ENCODE measurements at places on chromosomes 6 and 20. TPM values are rescaled to one million over a fixed set of nuclear protein-coding genes. Genes with fewer than 3 reads are reported as not detected.

DNA sequence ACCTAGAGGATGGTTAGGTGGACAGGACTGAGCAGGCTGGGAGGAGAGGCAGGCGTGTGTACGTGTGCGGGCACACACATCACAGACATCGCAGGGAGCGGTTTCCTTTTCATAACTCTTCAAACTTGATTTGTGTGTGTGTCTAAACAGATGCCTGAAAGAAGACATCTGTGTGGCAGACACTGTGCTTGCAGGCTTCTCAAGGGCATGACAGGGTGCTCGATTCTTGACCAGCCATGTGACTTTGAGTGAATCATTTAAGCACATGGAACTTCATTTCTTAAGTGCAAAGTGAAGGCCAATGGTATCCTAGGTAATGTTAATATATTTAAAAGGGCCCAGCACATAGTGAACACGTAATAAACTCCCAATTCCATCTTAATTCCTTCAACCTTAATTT lies 186.5 kb downstream of the SCP2D1 start:
- DNase-seq, result no peak

DNA sequence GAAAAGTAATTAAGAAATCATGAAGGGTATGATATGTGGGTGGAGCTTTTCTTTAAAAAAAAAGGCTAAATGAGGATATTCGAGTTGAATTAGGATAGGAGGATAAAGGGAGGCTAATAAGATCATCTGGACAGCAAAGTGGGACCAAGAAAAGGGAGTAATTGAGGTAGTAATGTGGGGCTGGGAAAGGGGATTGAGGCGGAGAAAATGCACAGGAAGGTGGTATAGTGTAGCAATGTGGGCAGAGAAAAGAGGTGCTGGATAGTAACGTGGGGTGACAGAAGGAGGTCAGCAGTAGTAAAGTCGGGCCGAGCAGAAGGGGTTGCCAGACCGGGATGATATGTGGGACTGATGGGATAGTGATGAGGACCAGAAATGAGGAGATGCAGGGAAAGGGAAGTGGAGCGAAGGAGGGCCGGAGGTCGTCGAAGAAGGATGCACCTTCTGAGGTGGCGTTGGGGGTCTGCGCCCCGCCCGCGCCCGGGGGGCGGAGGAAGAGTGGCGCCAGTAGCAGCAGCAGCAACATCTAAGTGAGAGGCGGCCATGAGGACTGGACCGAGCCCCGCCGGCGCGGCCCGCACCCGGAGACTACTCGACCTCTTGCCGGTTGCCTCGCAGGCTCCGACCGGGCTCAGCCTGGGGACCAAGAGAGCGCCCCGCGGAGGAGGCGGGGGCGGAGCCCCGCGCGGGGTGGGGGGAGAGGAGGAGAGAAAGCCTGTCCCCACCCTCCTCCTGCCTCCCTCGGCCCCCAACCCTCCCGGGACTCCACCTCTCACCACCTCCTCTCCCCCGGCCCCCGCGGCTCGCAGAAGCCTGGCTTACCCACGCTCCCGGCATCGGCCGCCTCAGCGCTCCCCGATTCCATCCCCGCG lies 887 bp downstream of the GABBR1 start:
- peak; percentile 13 for DNase-seq

GRCh38 chr6:41373919-41374617 lies 38.7 kb downstream of the NCR2 start:
- DNase-seq, result no peak

GRCh38 chr6:137829641-137830083 lies 37.4 kb upstream of the TNFAIP3 start:
- DNase-seq, result no peak

DNA sequence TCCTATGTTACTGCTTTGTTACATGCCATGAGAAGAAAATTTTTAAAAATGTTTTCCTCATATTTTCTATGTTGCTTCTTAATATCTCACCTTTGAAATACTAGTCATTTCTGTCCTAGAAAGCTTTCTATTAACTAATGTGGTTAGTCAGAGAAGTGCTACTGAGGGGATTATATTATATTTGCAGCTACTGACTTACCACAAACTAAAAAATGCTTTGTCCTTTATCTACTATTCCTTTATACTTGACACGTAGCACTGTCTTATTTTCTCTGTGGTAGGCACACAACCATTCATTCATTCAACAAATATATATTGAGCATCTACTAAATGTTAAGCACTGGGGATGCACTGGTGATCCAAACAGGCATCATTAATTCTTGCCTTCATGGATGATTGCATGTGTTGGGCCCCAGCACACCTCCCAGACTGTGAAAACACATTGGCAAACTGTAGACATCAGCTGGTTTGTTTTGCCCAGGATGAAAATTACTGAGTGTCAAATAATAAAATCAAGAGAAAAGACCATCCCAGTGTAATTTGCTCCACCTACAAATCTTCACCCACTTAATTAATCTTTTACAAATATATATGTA lies 10.7 kb upstream of the MLIP start:
- DNase-seq, result no peak

GRCh38 chr6:141349710-141350109 lies 783.0 kb upstream of the GJE1 start:
- no peak for DNase-seq

GRCh38 chr6:144899161-144899560 lies 614.0 kb downstream of the UTRN start:
- DNase-seq, result no peak

GRCh38 chr6:14384175-14384949 lies 266.8 kb downstream of the CD83 start:
- no peak for DNase-seq

DNA sequence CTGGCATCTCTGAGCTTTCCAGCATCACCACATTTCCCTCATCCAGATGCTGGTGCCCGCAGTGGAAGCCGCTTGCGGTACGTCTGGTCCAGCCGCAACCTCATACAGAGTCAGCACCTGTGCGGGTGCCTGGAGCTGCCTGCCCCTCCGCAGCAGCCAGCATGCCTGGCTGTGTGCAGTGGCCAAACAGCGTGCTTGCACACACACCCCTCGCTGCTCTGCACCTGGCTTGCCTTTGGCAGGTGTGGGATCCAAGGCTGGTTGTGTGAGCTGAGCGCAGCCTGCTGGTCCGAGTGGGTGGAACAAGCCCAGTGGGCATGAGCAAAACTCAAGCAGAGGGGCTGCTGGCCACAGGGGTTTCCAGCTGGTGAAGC lies 3.1 kb upstream of the HINT3 start:
- no peak for DNase-seq

GRCh38 chr6:143611580-143611979 lies 66.2 kb upstream of the PHACTR2 start:
- no peak for DNase-seq

DNA sequence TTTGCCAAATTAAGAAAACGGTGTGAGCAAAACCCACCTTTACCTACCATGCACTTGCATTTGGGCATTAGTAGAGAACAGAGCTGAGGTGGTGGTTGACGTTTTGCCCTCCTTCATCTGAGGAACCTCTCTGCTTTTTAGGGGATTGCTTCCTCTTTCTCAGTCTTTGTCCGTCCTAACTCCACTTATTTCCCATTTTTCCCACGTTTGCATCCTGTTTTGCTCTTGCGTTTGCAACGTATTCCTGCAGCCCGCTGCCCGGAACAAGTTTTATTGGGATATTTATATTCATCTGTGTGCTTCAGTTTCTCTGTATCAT lies 374 bp upstream of the SERINC1 start:
- DNase-seq, result no peak

- no peak for DNase-seq
Observed at GRCh38 chr6:144665932-144666450, 380.9 kb downstream of the UTRN start.

The SYCP2L gene
- 4.9 TPM for total RNA-seq

The OR2J3 gene
- not detected for total RNA-seq

The OR2H2 gene
- total RNA-seq, result not detected

The DDRGK1 gene
- total RNA-seq, result 22.4 TPM
